ENCODE measurements at places on chromosomes 16 and 17.

- DNase-seq = no peak
Observed at GRCh38 chr17:50956750-50957523, 90.8 kb upstream of the TOB1 start.

DNA sequence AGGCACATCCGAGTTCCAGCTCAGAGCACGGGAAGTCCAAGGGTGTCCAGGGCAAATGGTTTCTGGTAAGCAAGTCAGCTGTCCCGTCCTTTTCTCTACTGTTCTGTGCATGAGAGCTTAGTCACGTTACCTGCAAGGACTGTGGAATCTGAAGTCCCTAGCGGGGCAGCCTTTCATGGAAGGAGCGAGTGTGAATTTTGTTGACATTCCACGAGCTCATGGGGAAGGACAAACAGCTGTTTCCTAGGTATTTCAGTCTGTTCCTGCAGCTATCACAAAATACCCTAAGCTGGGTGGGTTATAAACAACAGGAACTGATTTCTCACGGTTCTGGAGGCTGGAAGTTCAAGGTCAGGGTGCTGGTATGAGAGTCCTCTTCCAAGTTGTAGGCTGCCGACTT lies 109.2 kb downstream of the SDR42E1 start:
- no peak for DNase-seq

- peak; percentile 32 for DNase-seq
Observed at GRCh38 chr16:67942200-67942509, 1.8 kb downstream of the LCAT start.

GRCh38 chr16:30136971-30137605 lies 14.1 kb upstream of the MAPK3 start:
- DNase-seq = no peak

GRCh38 chr17:34601416-34601815 lies 22.0 kb downstream of the TMEM132E start:
- DNase-seq = no peak

- no peak for DNase-seq
Observed at GRCh38 chr16:9650284-9650683, 531.9 kb downstream of the GRIN2A start.
